ENCODE measurements at places on chromosomes 4 and X.

DNA sequence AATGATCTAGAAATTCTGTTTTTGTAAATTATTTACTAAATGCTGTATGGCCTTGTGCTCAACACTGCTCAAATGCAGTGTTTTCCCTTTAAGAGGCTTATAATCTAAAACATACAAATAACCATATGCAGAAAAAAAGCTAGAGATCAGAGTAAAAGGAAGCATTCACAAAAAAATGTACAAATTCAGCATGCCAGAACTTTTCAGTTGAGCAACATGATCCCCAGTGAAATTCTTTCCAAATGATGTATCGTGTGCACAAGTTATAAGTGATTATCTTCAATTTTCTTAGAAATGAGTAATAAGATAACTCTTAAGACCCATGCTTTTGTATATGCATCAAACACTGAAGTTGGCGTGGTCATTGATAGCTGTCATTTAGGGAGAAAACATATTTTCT, 5.0 kb downstream of the GPC3 start:
- no peak for DNase-seq

DNA sequence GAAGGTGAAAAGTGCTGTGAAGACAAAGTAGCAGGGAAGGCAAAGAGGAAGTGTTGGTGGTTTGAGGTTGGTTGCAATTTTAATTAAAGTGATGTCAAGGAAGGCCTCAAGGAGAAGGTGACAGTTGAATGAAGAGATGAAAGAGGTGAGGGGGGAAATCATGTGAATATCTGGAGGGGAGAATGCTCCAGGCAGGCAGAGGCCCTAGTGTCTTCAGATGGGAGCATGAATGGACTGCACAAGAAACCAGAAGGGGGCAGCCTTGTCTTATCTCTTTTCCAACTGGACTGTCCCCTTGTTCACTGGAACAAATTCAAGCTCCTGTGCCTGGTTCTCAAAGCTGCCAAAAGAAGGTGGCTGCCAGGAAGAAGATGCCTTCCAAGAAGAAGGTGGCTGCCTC, 68.4 kb downstream of the MAOB start:
- peak; percentile 19 for DNase-seq

DNA sequence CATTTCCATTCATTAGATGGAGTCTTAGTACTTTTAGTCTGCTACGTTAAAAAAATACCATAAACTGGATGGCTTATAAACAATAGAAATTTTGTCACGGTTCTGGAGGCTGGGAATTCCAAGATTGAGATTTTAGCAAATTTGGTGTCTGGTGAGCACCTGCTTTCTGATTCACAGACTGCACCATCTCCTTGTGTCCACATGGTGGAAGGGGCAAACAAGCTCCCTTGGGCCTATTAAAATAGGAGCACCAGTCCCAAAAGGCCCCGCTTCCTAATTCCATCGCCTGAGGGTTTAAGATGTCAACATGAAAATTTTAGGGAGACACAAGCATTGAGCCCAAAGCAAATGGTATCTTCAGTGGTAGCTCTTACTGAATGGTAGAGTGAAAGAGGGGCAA, 120.5 kb upstream of the MAP9 start:
- DNase-seq: no peak

DNA sequence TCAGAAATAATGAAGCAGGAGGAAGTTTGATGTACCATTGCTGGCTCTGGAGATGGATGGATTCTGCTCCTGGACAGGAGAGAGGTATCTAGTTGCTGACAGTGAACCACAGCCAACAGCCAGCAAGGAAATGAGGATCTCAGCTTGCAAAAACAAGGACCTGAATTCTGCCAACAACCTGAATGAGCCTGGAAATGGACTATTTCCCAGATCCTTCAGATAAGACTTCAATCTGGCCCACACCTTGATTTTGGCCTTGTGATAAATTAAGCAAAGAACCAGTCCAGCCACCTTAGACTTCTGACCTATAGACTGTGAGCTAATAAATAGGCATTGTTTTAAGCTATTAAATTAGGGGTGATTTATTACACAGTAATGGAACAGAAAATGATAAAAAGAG, 220.3 kb downstream of the ADAMTS3 start:
- no peak for DNase-seq

- no peak for DNase-seq
These were observed 217.0 kb upstream of the FAT4 start for GRCh38 chr4:125097729-125098128.

DNA sequence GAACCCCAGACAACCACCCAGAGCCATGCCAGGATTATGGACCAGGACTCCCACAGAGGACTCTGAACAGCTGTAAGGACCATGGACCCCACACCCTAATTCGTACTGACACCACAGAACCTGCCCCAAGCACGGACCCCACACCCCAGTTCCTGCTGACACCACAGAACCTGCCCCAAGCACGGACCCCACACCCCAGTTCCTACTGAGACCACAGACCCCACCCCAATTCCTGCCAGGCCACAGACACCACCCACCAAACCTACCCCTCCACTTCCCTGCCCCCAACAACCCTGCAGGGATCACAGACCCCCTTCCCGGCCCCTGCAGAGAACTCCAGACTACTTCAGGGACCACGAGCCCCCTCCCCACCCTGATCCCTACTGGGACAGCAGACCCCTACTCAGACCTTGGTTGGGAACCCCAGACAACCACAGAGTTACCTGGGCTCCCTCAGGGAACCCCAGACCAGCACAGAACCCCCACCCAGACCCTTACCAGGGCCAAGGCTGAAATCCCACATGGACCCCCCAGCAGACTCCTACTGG, 1.4 kb upstream of the DHRSX start:
- no peak for DNase-seq

DNA sequence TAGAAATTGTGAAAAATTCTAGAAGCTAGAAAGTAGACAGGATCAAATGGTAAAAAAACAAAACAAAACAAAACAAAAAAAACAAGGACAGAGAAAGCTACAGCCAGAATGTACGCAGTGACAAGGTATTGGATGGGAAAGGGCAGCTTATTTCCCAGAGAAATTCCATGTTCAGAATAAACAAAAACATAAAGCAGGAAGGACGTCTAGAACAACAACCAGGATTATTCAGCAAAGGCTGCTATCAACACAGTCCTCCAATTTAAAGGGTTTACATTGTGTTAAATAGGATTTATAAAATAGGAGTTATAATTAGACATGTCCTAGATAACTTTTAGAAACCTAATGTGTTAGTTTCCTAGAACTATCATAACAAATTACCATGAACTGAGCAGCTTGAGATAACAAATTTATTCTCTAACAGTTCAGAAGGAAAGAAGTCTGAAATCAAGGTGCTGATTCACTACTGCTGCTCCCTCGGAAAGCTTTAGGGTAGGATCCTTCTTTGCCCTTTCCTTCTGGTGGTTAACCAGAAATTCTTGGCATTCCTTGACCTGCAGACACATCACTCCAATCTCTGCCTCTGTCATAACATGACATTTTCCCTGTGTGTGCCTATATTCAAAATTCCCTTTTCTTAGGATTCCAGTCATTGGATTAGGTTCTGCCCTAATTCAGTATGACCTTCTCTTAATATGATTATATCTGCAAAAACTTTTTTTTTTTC, 175.6 kb downstream of the SNCA start:
- no peak for DNase-seq

- no peak for DNase-seq
These were observed 52.2 kb downstream of the HTRA3 start for GRCh38 chr4:8321771-8322170.

GRCh38 chr4:3062471-3062870, 11.9 kb downstream of the HTT-AS start:
- DNase-seq: no peak

GRCh38 chr4:79798047-79798446, 275.0 kb downstream of the ANTXR2 start:
- DNase-seq: no peak

GRCh38 chr4:16116493-16116990, 32.7 kb upstream of the PROM1 start:
- no peak for DNase-seq

DNA sequence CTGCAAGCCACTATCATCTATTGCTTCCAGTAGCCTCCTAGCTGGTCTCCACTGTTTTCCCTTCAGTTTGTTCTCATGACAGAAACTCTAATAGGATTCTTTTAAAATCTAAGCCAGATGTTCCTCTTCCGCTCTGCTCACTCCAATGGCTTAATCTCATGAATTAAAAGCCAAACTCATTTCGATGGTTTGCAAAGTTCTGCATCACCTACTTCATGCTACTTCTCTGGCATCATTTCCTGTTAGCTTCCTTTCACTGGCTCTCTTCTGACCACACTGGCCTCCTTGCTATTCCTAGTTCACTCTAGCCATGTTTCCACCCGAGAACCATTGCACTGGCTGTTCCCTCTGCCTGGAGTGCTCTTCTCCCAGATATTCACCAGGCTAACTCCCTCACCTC, 102.0 kb upstream of the LSM6 start:
- DNase-seq: no peak

GRCh38 chr4:6695660-6696610, 2.3 kb downstream of the S100P start:
- DNase-seq: peak; percentile 69

DNA sequence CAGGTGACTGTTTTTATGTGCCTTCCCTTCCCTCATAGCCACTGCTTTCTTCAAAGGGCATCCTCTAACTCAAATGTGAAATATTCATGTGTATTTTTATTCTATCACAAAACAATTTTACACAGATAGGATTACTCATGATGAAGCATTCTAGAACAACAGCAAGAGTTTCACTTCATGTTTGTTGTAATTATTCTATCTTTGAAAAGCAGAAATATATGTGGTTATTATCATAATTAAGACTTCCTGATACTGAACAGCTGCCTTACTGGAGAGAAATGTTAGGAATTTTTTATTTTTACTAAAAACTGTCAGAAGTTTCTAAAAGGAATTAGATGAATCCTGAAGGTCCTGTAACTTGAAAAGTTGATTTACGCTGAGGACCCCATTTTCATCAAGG, 229.1 kb downstream of the PALLD start:
- DNase-seq: no peak

- DNase-seq: peak; percentile 16
These were observed 39.2 kb downstream of the FGFRL1 start for GRCh38 chr4:1050486-1051213.

- DNase-seq: no peak
These were observed 119.0 kb upstream of the BMP3 start for GRCh38 chr4:80911458-80911857.

DNA sequence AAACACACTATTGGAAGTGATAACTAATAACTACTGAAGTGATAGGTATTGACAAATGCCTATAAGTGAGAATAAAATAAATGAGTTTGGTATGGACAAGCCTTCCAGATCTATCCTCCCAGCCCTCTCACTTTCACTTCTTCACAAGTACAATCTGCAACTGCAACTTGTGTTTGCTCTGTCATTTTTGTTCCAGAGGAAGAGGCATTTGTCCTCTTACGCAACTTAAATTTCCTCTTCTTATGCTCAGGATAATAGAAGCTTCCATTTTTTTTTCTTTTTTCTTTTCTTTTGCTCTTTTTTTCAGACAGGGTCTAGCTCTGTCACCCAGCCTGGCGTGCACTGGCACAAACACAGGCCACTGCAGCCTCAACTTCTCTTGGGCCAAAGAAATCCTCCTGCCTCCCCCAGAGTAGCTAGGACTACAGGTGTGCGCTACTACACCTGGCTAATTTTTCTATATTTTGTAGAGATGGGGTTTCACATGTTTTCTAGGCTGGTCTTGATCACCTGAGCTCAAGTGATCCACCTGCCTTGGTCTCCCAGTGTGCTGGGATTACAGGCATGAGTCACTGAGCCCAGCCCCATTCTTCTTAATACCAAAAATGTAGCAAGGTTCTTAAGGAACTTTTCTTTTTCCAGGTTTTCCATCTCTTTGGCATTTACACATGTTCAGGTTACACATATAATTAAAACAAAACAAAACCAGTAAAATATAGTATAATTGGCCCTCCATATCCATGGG, 73.1 kb downstream of the PDGFC start:
- no peak for DNase-seq
